ENCODE measurements at places on chromosomes 16 and 17. TPM values are rescaled to one million over a fixed set of nuclear protein-coding genes. Genes with fewer than 3 reads are reported as not detected.

- no peaks in the 10 kb centered on the region for H3K27me3 ChIP-seq
- no peak overlapping the region for H3K4me3 ChIP-seq
- H3K36me3 ChIP-seq = no peaks in the 10 kb centered on the region
- no peak overlapping the region for H3K27ac ChIP-seq
- no peaks in the 10 kb centered on the region for H3K4me1 ChIP-seq
- DNase-seq = no peak
These were observed 17.5 kb upstream of the WFIKKN2 start for GRCh38 chr17:50817838-50818237.

- H3K4me3 ChIP-seq = no peak overlapping the region
- no peak overlapping the region for H3K27ac ChIP-seq
- peaks cover 49% of the 10 kb centered on the region for H3K27me3 ChIP-seq
- DNase-seq = no peak
- no peaks in the 10 kb centered on the region for H3K36me3 ChIP-seq
These were observed 118.3 kb upstream of the EEF2KMT start for GRCh38 chr16:5215901-5216300.

DNA sequence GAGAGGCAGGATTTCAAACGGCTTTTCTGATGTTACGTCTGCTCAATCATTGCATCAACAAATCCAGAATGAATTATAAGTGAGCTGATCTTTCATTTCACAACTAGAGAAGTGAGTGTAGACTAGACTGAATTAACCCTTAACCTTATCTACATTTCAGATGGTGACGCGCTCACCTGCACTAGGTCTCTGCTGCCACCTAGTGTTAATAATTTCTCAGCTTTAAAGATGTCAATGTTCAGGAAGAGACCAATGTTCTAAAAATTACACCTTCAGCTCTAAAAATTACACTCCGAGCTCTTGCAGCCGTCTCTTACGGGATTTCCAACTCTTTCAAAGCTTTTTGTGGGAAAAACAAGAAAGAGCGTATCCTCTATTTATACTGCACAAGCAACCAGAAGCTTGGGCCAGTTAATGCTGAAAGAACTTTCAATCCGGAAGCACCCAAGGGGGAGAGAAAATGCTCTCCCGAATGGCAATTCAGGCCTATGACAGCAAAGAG, 88.2 kb upstream of the FA2H start:
- H3K27me3 ChIP-seq = no peaks in the 10 kb centered on the region
- no peaks in the 10 kb centered on the region for H3K36me3 ChIP-seq

DNA sequence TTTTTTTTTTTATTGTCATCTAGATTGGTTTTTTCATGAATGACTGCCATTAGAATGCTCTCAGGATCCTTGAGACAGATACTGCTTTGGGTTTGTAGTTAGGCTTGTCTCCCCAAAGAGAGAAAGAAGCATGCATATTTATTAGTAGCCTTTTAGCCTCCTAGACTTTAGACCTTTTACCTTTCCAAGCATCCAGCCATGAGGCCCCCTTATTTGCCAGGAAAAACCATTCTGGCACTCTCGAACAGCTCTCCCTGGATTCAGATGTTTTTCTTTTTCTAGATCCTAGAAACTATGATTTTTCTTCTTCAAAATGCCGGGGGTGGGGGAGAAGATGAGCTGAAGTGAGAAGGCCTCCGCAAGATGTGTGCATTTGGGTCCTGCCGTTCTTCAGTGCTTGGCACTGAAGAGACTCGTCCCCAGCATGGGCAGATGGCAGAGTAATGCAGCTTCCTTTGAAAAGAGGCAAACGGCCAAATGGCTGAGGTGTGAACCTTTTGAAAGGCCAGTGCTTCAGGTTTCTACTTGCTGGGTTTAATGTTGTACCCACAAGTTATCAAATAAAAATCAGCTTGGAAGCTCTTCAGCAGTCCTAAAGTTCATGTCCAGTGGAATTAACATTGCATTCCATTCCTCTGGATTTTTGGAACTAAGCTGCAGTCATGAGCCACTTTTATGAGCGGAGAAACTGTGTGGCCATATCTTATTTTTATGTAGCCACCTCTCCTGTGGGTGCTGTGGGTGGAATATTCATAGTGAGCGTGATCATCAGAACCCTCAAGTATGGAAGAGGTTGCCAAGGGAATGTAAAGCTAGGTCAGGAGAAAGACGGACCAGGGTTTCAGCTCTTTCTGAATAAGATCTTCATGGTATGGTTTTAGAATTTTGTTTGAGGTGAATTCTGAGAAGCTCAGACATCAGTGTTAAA, 7.2 kb downstream of the SOCS7 start:
- peaks cover 10% of the 10 kb centered on the region for H3K4me1 ChIP-seq
- no peak overlapping the region for H3K4me3 ChIP-seq
- no peak overlapping the region for H3K27ac ChIP-seq
- H3K27me3 ChIP-seq = no peaks in the 10 kb centered on the region

DNA sequence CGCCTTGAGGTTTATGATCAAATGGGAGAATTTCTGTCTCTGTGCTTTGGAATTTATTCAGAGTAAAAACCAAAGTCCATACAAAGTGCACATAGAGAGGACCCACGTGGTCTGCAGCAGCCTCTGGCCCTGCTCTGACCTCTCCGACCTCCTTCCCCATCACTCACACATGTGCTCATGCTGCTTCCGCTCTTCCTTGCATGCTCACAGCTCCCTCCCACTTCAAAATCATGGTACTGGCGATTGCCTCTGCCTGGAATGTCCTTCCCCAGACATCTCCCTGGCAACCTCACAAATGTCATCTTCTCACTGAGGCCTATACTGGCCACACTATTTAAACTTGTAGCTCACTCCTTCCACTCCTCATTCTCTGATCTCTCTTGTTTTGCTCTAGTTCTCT, 418.0 kb downstream of the CA10 start:
- H3K4me3 ChIP-seq = no peak overlapping the region
- H3K27ac ChIP-seq = no peak overlapping the region
- no peaks in the 10 kb centered on the region for H3K36me3 ChIP-seq
- H3K27me3 ChIP-seq = no peaks in the 10 kb centered on the region
- no peak for DNase-seq

- peak; percentile 59 for DNase-seq
- no peaks in the 10 kb centered on the region for H3K36me3 ChIP-seq
- H3K4me1 ChIP-seq = peaks cover 16% of the 10 kb centered on the region
- H3K27me3 ChIP-seq = peaks cover 15% of the 10 kb centered on the region
These were observed 568 bp upstream of the TNK1 start for GRCh38 chr17:7380321-7380720.

TMC8 gene
- 0.88 TPM for total RNA-seq

- no peak overlapping the region for H3K27ac ChIP-seq
- peaks cover 5% of the 10 kb centered on the region for H3K27me3 ChIP-seq
- H3K4me3 ChIP-seq = no peak overlapping the region
- no peaks in the 10 kb centered on the region for H3K4me1 ChIP-seq
These were observed 26.0 kb upstream of the HNF1B start for GRCh38 chr17:37770631-37771518.

- no peak overlapping the region for H3K4me3 ChIP-seq
- no peaks in the 10 kb centered on the region for H3K36me3 ChIP-seq
- no peaks in the 10 kb centered on the region for H3K27me3 ChIP-seq
- H3K4me1 ChIP-seq = no peaks in the 10 kb centered on the region
These were observed 1.0 kb upstream of the MGRN1 start for GRCh38 chr16:4623593-4623992.

GRCh38 chr17:82402865-82403264, 15.3 kb upstream of the HEXD start:
- no peak overlapping the region for H3K27ac ChIP-seq
- peaks cover 11% of the 10 kb centered on the region for H3K4me1 ChIP-seq

DNA sequence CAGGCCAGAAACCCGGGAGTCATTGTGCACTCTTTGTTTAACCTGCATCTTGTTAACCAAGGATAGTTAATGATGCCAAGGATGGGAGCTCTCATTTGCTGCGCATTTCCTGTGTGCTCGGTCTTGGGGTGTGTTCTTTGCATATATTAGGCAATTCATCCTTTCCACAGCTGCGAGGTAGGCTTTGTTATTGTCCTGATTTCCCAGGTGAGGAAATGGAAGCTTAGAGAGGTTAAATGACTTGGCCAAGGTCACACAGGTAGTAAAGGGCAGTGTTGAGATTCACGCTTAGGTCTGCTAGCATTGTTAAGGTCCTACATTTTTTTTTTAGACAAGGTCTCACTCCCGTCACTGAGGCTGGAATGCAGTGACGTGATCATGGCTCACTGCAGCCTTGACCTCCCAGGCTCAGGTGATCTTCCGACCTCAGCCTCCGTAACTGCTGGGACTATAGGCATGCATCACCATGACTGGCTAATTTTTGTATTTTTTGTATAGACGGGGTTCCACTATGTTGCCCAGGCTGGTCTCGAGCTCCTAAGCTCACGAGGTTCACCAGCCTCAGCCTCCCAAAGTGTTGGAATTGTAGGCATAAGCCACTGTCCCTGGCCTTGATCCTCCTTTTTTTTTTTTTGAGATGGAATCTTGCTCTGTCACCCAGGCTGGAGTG, 5.0 kb upstream of the LRRC75A start:
- H3K27me3 ChIP-seq = no peaks in the 10 kb centered on the region
- H3K27ac ChIP-seq = no peak overlapping the region
- H3K4me1 ChIP-seq = no peaks in the 10 kb centered on the region
- no peak overlapping the region for H3K4me3 ChIP-seq
- no peaks in the 10 kb centered on the region for H3K36me3 ChIP-seq

CMTM1 gene
- total RNA-seq = 1.1 TPM

ANKS4B gene
- not detected for total RNA-seq

GRCh38 chr16:81718637-81719036, 60.5 kb upstream of the PLCG2 start:
- DNase-seq = no peak
- H3K4me3 ChIP-seq = no peak overlapping the region
- H3K4me1 ChIP-seq = peaks cover 10% of the 10 kb centered on the region
- no peaks in the 10 kb centered on the region for H3K36me3 ChIP-seq

GRCh38 chr17:36149296-36149820, 27.1 kb downstream of the TBC1D3B start:
- no peak overlapping the region for H3K4me3 ChIP-seq
- no peaks in the 10 kb centered on the region for H3K36me3 ChIP-seq
- no peaks in the 10 kb centered on the region for H3K27me3 ChIP-seq

KRTAP4-5 gene
- total RNA-seq = not detected

DNA sequence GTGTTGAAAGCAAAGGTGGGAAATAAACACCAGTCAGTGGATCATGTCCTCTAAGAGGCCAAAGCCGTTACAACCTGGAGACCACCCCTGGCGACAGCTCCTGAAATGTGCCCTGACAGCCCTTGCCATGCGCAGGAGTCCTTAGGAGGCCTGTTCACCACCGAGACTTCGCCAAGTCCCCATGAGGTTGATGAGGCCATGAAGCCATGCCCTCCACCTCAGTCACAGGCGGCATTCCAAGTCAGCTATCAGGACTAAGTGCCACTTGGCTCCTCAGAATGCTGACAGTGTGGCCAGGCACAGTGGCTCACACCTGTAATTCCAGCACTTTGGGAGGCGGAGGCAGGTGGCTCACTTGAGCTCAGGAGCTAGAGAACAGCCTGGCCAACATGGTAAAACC, 27.1 kb downstream of the ADAM11 start:
- no peak for DNase-seq
- peaks cover 52% of the 10 kb centered on the region for H3K4me1 ChIP-seq
- H3K36me3 ChIP-seq = no peaks in the 10 kb centered on the region
- no peak overlapping the region for H3K4me3 ChIP-seq

SLC52A1 gene
- total RNA-seq = not detected

CD300A gene
- 7.6 TPM for total RNA-seq

GRCh38 chr17:68807998-68808772, 147.0 kb downstream of the ABCA8 start:
- H3K4me3 ChIP-seq = no peak overlapping the region
- no peaks in the 10 kb centered on the region for H3K4me1 ChIP-seq
- H3K27me3 ChIP-seq = no peaks in the 10 kb centered on the region
- H3K27ac ChIP-seq = no peak overlapping the region

GRCh38 chr17:73309727-73310596, 1.8 kb downstream of the CDC42EP4 start:
- peak overlapping the region; percentile 94 for H3K27ac ChIP-seq
- no peaks in the 10 kb centered on the region for H3K36me3 ChIP-seq
- H3K27me3 ChIP-seq = no peaks in the 10 kb centered on the region
- peaks cover 55% of the 10 kb centered on the region for H3K4me1 ChIP-seq
- peak overlapping the region; percentile 100 for H3K4me3 ChIP-seq

ADAD2 gene
- total RNA-seq = 0.72 TPM

CRYBA1 gene
- not detected for total RNA-seq

ASGR2 gene
- total RNA-seq = not detected

- no peak overlapping the region for H3K4me3 ChIP-seq
- H3K27me3 ChIP-seq = no peaks in the 10 kb centered on the region
- DNase-seq = no peak
- no peaks in the 10 kb centered on the region for H3K4me1 ChIP-seq
These were observed 35.7 kb upstream of the TRAP1 start for GRCh38 chr16:3752984-3753383.

DNA sequence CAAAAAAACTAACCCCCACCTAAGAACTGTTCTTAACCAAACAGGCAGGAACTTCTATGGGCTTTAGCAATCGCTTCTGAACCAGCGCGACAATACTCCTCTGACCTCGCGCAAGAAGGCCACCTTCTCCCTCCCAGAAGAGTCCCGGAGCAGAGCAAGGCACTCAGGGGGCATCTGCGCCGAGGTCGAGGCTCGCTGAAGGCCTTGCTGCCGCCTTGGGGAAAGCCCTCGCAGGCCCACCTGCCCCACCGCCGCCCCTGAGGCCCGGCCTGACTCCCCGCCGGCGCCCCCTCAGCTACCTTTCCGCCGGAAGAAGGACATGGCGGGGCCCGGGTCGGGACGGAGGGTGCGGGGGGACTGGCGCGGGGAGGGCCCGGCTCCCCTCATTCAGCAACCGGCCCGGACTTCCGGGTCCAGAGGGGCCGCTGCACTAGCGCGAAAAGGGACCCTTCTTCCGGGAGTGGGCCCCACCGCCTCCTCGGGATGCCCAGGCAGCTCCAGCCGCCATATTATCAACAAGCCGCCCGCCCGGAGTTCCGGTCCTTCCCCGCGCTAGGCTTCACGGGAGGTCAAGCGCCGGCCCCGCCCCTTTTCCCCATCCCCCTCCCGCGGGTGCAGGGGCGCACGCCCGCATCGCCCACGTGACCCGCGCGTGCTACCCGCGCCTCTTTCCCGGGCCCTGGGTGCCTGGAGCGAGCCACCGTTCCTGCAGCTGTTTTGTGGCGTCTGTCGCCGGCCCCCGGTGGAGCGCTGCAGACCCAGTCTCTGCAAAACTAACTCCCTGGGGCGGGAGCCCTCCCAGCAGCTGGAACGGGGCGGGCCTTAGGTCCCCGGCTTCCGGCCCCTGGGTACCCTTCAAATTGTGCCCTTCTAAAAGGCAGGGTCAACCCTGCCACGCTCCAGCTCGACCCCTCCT, at the start of gene AKAP10:
TSS of gene AKAP10 (minus strand) at position 536 of the 916 bp plus-strand sequence. CDS start at position 387, 149 bp downstream.
- DNase-seq = peak; percentile 94
- H3K4me3 ChIP-seq = peak within 1 kb of the TSS; percentile 85
- no peaks in the 10 kb centered on the region for H3K36me3 ChIP-seq
- peak within 1 kb of the TSS; percentile 82 for H3K27ac ChIP-seq

- no peak overlapping the region for H3K4me3 ChIP-seq
- no peaks in the 10 kb centered on the region for H3K4me1 ChIP-seq
- H3K36me3 ChIP-seq = no peaks in the 10 kb centered on the region
- DNase-seq = no peak
- H3K27me3 ChIP-seq = no peaks in the 10 kb centered on the region
These were observed 65.2 kb upstream of the SMIM36 start for GRCh38 chr17:55576237-55576995.

- no peak for DNase-seq
- no peaks in the 10 kb centered on the region for H3K4me1 ChIP-seq
- no peaks in the 10 kb centered on the region for H3K27me3 ChIP-seq
These were observed 197.1 kb downstream of the KCNJ2 start for GRCh38 chr17:70366386-70366785.

Measured in heart left ventricle (tissue), 16 donors.